BE2C (cell line): ENCODE measurements at places on chromosomes 16 and 17.

- DNase-seq: no peak
These were observed 570 bp downstream of the NR1D1 start for GRCh38 chr17:40099619-40100418.

DNA sequence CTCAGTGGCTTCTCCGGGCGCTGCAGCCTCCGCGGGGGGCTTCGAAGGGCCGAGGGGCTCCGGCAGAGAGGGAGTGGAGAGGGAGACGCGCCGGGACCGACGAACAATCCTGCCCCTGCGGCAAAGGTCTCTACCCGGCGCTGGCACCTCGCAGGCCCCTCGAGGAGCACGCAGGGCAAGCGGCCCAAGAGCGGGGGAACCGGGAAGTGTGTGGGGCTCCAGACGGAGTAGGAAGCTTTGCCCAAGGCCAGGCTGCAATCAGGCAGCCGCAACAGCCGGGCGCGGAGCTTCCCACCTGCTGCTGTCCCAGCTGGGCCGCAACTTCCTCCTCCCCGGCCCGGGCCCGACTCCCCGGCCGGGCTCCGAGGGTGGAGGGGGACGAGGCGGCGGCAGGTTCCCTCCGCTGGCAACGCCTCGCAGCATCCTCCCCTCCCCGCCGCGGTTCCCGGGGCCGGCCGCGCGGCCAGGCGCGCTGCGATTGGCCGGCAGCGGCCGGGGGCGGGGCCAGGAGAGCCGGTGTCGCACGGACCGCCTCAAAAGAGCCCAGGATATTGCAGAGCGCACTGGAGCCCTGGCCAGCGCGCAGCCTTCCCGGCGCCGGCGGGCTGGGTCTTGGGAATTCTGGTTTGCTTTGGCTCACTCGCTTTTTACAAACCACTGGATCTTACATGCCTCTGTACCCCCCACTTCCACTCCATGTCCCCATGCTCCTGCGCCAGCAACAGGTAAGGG lies at the start of gene KCNJ2:
KCNJ2 (plus strand) TSS at position 556 of the 732 bp plus-strand sequence. CDS start 5,508 bp downstream, outside the sequence.
- DNase-seq: peak; percentile 90

DNA sequence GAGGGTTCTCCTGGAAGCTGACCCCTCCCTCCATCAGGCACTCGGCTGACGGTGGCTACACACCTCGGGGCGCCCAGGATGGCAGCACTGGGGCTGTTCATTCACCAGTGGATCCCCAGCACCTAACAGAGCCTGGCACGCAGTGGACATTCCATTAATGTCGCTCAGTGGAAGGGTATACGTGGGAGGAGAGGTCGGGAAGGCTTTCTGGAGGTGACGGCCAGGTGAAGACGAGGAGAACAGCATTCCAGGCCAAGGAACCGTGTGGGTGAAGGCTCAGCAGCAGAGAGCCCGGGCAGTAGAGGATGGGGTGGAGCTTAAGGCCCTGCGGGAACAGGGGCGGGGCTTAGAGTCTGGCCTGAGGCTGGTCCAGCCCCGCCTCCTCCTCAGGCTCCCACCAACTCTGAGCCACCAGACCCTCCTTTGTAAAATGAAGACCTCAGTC lies 2.5 kb upstream of the HS3ST6 start:
- DNase-seq: peak; percentile 66

- no peak for DNase-seq
These were observed 360.3 kb upstream of the ASIC2 start for GRCh38 chr17:33653399-33653788.

- DNase-seq: no peak
These were observed 7.6 kb downstream of the KRT24 start for GRCh38 chr17:40695874-40696472.

DNA sequence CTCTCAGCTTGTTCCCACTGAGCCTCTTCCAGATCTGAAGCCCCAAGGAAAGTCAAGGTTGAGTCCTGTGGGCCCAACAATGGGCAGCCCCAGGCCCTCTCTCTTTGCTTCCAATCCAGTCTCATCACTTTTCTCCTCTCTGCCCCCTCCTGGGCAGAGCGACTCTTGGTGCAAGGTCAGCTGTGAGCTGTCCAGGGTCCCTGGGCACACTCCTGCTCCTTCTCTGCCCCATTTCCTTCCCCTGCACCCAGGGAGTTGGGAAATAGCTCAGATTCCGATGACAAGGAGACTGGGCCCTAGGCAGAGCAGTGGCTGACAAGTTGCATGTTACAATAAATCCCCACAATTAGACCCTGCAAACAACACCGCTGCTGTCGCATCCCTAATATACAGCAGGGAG lies 16.1 kb upstream of the CRHR1 start:
- DNase-seq: no peak

GRCh38 chr16:82092711-82093110 lies 57.7 kb downstream of the HSD17B2 start:
- DNase-seq: no peak
